ENCODE measurements at places on chromosomes 3 and 15.

- no peak for DNase-seq
Measured at GRCh38 chr3:85670634-85671205, 711.9 kb downstream of the CADM2 start.

DNA sequence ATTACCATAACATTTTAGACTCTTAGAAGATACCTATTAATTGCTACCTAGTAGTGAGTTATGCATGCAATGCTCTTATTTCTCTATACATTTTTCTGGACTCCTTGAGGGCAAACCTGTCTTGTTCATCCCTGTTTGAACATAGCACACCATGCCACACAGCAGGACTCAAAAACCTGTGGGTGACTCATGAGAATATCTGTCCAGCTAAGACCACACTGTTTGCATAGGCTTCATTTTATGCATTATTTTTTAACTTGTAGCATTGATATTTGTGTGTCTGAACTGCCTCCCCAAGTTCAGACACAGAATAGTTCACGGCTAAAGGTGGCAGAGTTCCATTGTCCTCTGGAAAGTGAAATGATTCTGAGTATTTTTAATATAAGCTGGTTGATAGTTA, 1.8 kb downstream of the LMCD1 start:
- DNase-seq, result no peak

DNA sequence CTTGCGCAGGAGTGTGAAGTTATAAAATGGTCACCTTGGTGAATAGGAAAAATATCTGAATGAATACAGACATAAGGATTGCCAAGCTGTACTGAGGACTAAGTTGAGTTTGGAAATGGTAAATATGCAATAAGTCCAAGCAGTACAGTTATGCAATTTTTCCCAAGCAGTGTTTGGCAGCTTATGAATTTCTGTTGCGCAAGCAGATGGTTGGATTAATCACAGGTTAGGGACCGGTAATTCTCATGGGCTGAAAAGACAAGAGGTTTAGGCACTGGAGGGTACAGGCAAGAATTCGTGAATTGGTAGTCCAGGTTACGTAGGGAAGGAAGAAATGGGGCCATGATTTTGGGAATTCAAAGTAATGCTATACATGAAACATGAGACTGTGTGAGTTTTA, 210.3 kb downstream of the RAP2B start:
- DNase-seq, result no peak

- no peak for DNase-seq
Measured at GRCh38 chr3:156787926-156788663, 38.1 kb upstream of the LEKR1 start.

DNA sequence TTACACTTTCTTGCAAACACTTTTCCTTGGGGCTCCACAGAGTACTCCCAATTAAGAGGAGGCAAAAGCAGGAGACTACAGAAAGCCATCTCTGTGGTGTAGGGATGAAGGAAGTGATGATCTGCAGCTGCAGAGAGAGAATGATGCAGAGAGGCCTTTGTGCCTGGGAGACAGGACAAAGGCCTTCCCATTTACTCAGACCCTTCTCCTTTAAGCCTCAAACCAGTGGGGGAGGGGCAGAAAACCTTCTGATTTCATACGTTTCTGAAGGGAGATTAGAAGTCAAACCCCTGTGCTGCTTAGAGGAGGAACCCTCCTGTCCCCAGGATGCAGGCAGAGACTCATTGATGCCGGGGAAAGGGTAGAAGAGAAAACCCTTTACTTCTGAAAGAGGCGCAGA, 130.8 kb downstream of the NEO1 start:
- DNase-seq, result no peak

GRCh38 chr3:86168512-86168911, 822.4 kb downstream of the VGLL3 start:
- no peak for DNase-seq

GRCh38 chr15:38325648-38325990, 73.0 kb downstream of the SPRED1 start:
- no peak for DNase-seq

DNA sequence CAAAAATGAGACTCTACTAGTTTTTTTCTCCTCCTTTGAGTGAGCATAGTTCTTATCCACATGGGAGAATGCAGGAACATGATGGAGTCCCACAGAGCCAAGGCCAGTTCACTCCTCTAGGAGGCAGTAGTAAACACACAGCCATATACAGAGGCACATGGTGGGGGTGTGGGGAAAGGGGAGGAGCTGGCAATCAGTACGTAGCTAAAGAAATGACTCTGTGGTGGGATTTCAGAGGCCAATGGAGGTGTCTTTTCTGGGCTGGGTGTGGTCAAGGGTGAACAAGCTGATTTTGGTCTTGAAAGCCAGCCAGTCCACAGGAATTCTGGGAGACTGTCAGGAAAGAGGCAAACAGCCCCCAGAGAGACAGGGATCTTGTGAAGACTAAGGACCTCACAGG, 6.6 kb upstream of the RAB11A start:
- DNase-seq, result peak; percentile 55

- no peak for DNase-seq
Measured at GRCh38 chr3:16315623-16316022, 50.6 kb downstream of the OXNAD1 start.

- peak; percentile 54 for DNase-seq
Measured at GRCh38 chr15:67823314-67824196, 1.8 kb upstream of the SKOR1 start.

Data from glutamatergic neuron (in vitro differentiated cells).